ENCODE measurements at places on chromosomes 1 and 21. TPM values are rescaled to one million over a fixed set of nuclear protein-coding genes. Genes with fewer than 3 reads are reported as not detected.

TMOD4 gene
- polyA plus RNA-seq, result 0.63 TPM

RNF223 gene
- polyA plus RNA-seq, result not detected

MAP3K21 gene
- polyA plus RNA-seq, result 21.2 TPM

GPR157 gene
- polyA plus RNA-seq, result 1.0 TPM

ADGRB2 gene
- 15.6 TPM for polyA plus RNA-seq

Data from H1 (cell line).